ENCODE measurements at places on chromosomes 4 and X. TPM values are rescaled to one million over a fixed set of nuclear protein-coding genes. Genes with fewer than 3 reads are reported as not detected.

Gene RAB9A
- polyA plus RNA-seq: 19.4 TPM

Gene USP17L12
- not detected for polyA plus RNA-seq

Gene SLIT2
- 2.9 TPM for polyA plus RNA-seq

Gene RAPGEF2
- 10.6 TPM for polyA plus RNA-seq

Gene TMPRSS11D
- not detected for polyA plus RNA-seq

Gene ENPP6
- 0.05 TPM for polyA plus RNA-seq

Gene FGF16
- polyA plus RNA-seq: not detected

Gene AMTN
- not detected for polyA plus RNA-seq

Gene LIMCH1
- polyA plus RNA-seq: 43.3 TPM

Gene TIGD4
- 0.07 TPM for polyA plus RNA-seq

Gene TMEM131L
- 4.6 TPM for polyA plus RNA-seq

Gene INTU
- 4.4 TPM for polyA plus RNA-seq

Gene RBM46
- polyA plus RNA-seq: not detected
